ENCODE measurements at places on chromosomes 3 and 15.

- DNase-seq: no peak
These were observed 91.2 kb downstream of the RGMA start for GRCh38 chr15:92997821-92998220.

DNA sequence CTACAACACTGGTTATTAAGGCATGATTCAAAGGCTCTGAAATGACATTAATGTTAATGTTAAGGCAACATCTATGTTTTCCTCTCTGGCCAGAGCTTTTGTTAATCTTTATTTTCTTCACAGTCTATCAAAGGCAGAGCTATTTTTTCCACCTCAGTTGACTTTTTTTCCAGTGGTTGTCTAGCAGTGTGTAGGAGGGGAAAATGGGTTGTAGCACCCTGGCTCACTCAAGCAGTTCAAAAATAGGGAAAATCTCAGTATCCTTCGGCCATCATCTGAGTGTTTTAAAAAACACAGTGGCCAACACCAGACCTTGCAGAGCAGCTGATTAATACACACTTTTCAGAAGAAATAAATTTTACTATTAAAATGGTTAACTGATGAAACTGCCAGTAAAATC, 21.4 kb downstream of the CBLB start:
- no peak for DNase-seq

DNA sequence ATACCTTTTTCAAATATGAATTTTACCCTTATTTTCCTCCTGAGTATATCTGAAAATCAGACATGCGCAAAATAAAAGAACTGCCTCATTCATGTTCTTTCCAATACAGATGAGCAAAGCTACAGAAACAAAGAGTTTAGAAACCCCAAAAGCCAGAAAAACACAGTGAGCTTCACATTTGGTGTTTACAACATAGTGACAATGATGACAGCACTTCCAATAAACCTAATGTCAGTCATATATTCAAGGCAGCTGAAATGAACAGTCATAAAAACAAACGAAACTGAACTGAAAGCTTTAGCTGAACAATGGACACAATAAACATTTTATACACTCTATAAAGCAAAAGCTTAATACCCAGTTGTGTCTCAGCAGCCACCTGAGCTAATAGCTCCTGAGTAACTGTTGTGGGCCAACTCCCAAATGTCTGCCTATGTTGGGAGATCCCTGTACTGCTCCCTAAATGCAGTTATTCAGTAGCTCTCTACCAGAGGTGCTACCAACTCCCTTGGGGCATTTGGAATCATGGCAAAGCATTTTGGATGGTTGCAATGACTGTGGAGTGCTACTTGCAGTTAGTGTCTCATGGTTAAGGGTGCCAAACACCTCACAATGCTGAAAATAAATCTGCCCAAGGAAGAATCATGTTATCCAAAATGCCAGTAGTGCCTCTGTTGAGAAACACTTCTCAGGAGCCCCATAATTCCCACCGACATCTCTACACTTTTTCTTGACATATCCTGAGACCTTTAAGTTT, 131.5 kb downstream of the TGFBR2 start:
- DNase-seq: no peak

GRCh38 chr3:112407214-112407887, 74.4 kb downstream of the CD200 start:
- DNase-seq: no peak

DNA sequence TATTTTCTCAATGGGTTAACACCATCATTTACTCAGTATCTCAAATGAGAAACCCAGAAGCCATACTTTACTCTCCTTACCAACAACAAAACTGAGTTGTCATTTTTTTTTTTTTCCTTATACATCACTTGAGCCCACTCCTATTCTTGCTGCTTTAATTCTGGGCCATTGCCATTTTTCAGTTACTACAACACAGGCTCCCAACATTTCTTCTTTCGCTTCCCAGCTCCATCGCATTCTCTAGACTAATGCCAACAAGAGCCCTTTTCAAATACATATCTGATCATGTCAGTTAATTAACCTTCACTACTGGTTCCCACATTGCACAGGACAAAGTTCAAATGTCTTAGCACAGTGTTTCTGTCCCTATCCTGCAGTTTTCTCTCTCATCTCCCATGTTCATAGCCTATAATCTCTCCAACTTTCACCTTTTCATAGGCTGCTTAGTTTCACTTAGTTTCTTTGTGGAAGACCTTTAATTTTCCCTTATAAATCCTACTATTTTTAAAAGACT, 22.5 kb upstream of the ANXA2 start:
- DNase-seq: no peak

- no peak for DNase-seq
These were observed 5.4 kb upstream of the P4HTM start for GRCh38 chr3:48984663-48985062.

- DNase-seq: no peak
These were observed 2.2 kb downstream of the TFRC start for GRCh38 chr3:196079682-196080081.

- DNase-seq: no peak
These were observed 192.0 kb downstream of the UBE2E2 start for GRCh38 chr3:23395115-23395514.

- peak; percentile 67 for DNase-seq
These were observed 9.6 kb downstream of the EMC3 start for GRCh38 chr3:9976721-9977709.

DNA sequence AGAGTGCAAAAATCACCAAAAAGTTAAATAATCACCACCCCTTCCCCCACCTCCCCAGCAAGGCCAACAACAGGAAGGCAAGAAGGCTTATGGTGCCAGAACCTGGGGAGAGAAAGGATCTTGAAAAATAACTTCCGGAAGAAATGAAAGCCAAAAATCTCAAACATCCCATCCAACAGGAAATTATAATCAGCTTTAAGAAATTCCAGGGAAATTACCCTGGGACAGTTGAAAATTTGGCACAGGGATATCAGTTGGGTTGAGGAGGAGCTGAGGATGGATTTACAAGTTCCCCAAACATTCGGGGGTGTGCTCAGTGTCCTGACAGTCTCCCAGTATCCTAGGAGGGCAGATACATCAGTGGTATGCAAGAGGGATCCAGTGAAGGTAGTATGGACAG, 82.7 kb downstream of the POLR2M start:
- no peak for DNase-seq

GRCh38 chr3:14617508-14618023, 34.0 kb upstream of the CCDC174 start:
- no peak for DNase-seq

GRCh38 chr3:151909681-151910405, 36.4 kb downstream of the SUCNR1 start:
- no peak for DNase-seq

DNA sequence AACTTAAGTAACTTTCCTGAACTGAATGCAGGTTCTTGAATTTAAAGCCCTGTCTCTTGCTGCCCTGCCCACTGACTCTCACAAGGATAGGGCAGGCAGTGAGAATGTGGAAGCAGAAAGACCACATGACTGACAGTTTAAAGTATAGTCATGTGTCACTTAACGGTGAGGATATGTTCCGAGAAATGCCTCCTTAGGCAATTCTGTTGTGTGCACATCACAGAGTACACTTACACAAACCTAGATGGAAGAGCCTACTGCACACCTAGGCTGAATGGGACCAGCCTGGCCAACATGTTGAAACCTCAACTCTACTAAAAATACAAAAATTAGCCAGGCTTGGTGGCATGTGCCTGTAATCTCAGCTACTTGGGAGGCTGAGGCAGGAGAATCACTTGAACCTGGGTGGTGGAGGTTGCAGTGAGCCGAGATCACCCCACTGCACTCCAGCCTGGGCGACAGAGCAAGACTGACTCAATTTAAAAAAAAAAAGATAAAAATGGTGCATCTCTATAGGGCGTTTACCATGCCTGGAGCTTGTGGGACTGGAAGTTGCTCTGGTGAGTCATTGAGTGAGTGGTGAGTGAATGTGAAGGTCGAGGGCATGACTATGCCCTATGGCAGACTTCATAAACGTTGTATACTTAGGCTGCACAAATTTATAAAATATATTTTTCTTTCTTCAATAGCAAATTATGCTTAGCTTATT, 18.9 kb upstream of the COPG1 start:
- peak; percentile 51 for DNase-seq

GRCh38 chr15:80202641-80203360, 49.2 kb downstream of the CTXND1 start:
- DNase-seq: no peak

GRCh38 chr3:165193366-165194254, 2.6 kb downstream of the SLITRK3 start:
- no peak for DNase-seq

GRCh38 chr3:45974686-45975085, 20.9 kb downstream of the FYCO1 start:
- no peak for DNase-seq

- no peak for DNase-seq
These were observed 33.4 kb downstream of the SLCO3A1 start for GRCh38 chr15:91886878-91887277.

GRCh38 chr3:13954741-13955483, 75.0 kb upstream of the WNT7A start:
- no peak for DNase-seq

- DNase-seq: no peak
These were observed 25.8 kb downstream of the FAM98B start for GRCh38 chr15:38479756-38480155.

- no peak for DNase-seq
These were observed 118.6 kb upstream of the CNTN4 start for GRCh38 chr3:1979961-1980615.

- DNase-seq: no peak
These were observed 257.4 kb downstream of the PLOD2 start for GRCh38 chr3:145903472-145904013.

GRCh38 chr3:176755552-176755951, 441.7 kb downstream of the TBL1XR1 start:
- no peak for DNase-seq

GRCh38 chr3:192825657-192826200, 91.9 kb downstream of the MB21D2 start:
- no peak for DNase-seq

GRCh38 chr15:81295486-81296121, 28.3 kb downstream of the STARD5 start:
- no peak for DNase-seq
